ENCODE measurements at places on chromosomes 1 and 21.

GRCh38 chr1:53265581-53265980, 27.3 kb upstream of the MAGOH start:
- DNase-seq: no peak

- peak; percentile 17 for DNase-seq
Measured at GRCh38 chr1:27967884-27968466, 8.2 kb downstream of the XKR8 start.

DNA sequence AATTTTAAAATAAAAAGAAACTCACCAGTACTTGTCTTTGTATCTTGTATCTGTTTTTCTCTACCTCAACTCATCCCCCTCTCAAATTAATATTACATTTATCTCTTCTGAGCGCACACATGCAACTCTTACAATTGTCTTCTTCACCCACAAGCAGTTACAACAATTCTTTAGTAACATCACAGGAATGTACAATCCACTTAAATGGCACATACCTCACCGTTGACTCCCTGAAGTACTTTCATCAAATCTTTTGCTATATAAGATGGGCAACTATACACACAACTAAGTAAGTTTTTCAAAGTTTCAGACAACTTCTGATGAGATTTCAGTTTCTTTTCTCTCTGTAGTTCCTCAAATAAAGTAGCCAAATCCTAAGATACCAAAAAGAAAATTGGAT, 28.3 kb downstream of the HEATR1 start:
- peak; percentile 45 for DNase-seq

DNA sequence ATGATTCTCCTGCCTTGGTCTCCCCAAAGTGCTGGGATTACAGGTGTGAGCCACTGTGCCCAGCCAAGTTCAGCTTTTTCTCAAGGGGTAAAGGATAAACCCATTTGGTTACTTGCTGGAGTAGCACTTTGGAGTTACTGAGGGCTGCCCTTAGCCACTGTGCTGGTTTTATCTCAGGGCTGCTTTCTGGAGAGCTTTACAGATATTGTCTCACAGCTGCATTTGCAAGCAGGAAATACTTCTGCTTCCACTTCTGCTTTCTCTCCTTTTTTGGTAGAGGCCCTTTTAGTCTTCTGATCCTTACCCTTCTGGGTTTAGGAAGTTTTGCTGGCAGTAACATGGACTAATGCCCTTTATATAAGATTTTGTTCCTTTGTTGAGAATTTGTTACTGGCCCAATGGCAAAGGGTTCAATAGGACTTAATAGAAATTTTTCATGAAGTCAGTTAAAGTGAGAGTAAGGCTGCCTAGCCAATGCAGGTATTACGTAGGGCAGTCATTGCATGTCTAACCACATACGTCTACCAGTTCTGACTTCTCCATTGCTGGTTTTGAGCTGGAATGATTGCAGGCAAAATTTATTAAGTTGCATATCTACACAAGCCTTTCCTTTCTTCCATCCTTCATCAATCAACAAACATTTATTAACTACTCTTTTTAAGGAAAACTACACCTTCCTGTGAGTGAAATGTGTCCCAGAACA, 24.4 kb downstream of the CAP1 start:
- no peak for DNase-seq

DNA sequence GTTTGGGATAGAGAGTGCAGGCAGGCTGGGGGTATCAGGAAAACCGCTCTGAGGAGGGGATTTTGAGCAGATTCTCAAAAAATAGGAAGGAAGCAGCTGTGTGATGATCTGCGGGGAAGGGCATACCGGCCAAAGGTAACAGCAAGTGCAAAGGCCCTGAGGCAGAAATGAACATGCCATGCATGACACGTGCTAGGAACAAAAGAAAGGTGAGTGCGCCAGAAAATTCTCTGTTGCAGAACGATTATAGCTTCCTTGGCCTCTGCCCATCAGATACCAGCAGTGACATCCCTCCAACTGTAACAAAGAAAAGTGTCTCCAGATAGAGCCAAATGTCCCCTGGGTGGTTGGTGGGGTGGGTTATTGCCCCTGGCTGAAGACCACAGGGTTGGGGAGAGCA, 37.0 kb upstream of the FAM131C start:
- no peak for DNase-seq

DNA sequence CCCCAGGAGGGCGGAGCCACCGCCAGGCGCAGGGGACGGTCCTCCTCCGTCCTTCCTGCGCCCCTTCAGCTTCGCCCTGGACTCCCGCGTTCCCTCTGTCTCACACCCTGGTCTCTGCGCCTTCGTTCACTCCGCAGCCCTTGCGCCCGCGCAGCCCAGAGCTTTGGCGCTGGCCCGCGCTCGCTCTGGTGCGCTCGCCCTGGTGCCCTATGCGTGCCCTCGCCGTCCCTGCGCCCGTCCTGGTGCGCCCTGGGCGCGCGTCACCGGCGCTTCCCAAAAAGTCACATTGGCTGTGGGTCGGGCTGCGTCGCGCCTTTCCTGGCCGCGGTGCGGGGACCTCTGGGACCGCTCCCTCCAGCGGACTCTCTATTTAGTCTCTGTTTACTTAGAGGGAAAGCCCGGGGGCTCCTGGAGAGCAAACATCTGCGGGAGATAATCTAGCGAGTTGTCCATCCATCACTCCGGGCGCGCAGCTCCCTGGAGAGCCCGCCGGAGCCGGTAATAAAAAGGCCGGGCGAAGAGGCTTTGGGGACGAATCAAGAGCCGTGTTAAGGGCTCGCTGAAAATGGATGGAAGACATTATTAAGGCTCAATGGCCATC, 178.6 kb downstream of the PRDM16 start:
- DNase-seq: peak; percentile 22

- DNase-seq: no peak
Measured at GRCh38 chr1:59162665-59163064, 134.2 kb upstream of the FGGY start.

DNA sequence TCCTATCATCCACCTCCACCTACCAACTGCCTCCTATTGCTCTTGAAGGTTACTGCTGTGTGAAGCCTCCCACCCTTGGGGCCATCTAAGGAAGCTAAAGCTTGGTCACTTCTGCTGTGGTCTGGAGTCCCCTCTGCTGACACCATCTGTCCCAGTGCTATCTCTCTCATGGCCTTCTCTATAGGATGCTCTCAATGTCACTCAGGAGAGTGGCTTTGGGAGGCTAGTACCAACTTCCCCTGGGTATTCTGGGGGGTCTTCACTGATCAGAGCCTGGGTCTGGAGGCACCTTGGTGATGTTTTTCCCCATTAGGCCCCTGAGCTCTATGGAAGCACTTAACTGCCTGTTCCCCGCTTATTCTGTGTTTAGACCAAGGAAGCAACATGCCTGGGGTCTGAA, 12.3 kb upstream of the NCF2 start:
- DNase-seq: no peak

- peak; percentile 61 for DNase-seq
Measured at GRCh38 chr1:208203127-208203847, 40.9 kb downstream of the PLXNA2 start.

- peak; percentile 4 for DNase-seq
Measured at GRCh38 chr1:247415423-247416361, at the start of gene NLRP3. TSS of gene NLRP3 (plus strand) at chr1:247416173. CDS start at chr1:247418801, 2,628 bp downstream.

DNA sequence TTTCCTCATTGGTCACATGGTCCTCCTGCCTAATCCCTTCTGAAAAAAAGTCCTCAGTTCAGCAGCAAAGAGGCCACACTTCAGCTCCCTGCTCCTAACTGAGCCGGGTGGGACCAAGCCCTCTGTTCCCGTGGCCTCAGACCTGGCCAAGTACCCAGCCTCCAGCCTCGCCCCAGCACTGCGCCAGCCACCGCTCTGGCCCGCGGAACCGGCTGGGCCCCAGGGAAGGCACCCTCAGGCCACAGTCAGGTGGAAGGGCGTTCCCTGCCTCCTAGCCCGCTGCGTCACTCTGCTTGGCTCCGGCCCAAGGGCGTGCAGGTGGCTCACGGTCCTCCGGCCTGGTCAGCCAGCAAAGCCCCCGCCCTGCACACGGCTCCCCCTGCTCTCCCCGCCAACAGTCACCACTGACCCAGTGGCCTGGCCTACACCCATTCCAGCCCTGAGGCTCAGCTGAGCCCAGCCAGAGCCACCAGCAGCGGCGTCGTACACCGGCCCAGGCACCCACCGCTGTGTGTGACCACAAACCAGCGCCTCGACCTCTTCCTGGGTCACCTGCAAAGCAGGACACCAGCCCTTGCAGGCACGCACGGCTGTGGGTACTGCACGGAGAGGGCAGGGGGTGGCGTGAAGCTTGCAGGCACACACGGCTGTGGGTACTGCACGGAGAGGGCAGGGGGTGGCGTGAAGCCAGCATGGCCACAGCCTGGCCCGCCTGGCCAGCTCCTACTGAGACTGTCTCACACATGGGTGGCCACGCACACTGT, 19.4 kb downstream of the NADK start:
- no peak for DNase-seq

GRCh38 chr1:207088701-207089626, at the start of gene C4BPB:
TSS of gene C4BPB (plus strand) at chr1:207088860. CDS start at chr1:207089532, 672 bp downstream.
- DNase-seq: no peak

DNA sequence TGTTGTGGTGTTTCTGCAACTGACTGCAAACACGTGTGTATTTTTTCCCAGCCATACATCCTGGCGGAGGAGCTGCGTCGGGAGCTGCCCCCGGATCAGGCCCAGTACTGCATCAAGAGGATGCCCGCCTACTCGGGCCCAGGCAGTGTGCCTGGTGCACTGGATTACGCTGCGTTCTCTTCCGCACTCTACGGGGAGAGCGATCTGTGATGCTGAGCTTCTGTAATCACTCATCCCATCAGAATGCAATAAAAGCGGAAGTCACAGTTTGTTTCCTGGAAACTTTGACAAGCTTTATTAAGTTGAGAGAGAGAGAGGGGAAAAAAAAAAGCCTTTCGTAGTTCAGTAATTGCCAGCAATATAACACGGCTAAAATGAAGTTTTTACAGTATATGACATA, 32.7 kb upstream of the MTR start:
- DNase-seq: peak; percentile 55

DNA sequence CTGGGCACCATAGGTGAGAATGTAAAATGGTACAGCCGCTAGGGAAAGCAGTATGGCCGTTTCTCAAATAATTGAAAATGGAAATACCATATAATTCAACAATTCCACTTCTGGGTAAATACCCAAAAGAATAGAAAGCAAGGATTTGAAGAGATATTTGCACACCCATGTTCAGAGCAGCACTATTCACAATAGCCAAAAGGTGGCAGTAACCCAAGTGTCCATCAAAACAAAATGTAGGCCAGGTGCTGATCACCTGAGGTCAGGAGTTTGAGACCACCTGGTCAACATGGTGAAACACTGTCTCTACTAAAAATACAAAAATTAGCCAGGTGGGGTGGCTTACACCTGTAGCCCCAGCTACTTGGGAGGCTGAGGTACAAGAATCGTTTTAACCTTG, 62.1 kb downstream of the OLIG1 start:
- no peak for DNase-seq

DNA sequence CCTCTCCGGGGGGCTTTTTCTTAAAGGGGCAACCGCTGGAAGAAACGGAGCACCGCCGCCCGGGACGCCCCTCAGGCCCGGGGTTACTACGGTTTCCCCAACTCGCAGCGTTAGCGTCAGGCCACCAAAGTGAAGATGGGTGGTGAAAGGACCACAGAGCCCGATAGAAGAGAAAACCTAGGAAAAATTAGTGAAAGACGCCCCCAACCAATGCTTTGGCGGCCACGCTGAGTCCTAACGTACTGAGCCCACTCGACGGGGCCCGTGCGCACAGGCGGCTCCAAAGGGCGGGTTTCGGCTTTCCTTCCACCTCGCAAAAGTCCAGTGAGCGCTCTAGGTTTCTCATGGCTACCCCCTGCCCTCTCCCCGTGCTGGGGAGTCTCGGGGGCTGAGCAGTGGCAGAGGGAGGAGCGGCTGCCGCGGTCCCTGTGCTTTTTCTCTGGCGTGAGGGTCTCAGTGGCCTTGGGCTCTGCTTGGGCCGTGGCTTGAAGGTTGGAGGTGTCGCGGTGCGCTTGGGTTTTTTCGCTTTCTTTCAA, 12.2 kb upstream of the SPEN start:
- no peak for DNase-seq

GRCh38 chr1:88956003-88956402, 36.4 kb downstream of the KYAT3 start:
- DNase-seq: no peak

DNA sequence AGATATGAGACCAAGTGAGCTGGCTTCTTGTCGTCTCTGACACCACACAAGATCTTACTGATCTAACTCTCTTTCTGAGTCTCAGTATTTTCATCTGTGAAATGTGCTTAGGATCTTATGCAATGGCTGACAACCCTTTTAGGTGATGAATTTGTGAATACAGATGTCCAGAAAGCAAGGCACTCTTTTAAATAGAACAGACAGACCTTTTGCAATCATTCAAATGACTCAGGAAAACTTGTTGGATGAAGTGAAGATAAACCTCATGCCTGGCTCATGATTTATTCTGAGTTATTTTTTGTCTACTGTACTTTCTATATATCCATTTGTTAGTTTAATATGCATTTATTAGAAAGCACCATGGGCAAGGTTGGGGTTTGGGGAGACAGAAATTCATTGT, 411.3 kb downstream of the PTPRU start:
- DNase-seq: peak; percentile 6

DNA sequence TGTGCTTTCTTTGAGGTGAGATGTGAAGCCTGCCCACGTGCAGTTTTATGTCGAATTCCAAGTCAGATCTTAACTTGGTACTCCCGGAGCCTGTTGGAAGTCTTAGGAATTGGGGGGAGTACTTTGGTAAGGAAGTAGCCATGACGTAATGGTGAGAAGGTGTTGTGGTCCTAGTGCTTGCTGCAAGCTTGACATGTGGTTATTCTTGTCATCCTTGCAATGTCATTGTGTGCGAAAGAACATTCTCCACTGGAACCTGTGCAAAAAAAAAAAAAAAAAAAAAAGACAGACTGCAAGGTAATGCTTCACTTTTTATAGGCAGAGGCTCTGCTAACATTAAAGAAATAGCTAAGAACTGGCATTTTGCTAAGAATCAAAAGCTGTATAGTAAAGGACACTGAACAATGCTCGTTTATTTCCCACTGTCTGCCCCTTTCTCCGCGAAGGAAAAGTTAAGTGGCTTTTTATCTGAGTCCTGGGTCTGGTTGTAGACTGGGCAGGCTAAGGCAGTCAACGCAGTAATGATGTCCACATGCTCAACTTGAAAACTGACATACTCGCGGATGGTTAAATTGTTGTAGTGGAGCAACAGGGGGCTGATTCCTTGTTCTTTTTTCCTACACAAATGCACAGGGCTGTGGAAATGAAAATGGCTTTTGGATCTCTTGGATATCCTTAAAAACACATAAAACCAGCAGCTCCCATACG, 2.1 kb downstream of the KAZN start:
- no peak for DNase-seq

- DNase-seq: no peak
Measured at GRCh38 chr1:31878058-31878457, 60.1 kb downstream of the PTP4A2 start.

DNA sequence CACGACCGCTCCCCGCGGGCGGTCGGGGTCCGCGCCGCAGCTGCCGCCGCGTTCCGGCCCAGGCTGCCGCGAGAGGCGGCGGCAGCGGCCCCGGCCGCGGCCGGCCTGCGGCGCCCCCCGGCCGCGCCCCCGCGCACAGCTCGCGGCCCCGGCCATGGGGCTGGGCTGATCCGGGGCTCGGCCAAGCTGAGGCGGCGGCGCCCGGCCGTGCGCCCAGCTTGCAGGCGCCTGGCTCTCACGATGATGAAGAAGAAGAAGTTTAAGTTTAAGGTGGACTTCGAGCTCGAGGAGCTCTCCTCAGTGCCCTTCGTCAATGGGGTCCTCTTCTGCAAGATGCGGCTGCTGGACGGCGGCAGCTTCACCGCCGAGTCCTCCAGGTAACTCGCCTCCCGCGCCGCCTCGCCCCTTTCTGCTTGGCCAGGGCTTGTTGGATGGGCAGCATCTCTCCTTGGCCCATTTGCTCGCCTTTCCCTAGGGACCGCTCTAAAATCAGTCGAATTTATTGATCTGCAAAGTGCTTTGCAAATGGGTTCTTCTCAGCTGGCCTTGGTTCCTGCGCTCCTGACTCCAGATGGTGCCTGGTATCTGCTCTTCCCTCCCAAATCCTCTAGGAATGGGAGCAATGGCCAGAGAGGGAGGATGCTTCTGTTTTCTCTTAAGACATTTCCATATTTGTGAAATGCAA, 431 bp downstream of the EEIG2 start:
- DNase-seq: peak; percentile 57

All from foreskin fibroblast (primary cell).